GDM1 (cell line): ENCODE measurements at places on chromosomes 5 and 9.

DNA sequence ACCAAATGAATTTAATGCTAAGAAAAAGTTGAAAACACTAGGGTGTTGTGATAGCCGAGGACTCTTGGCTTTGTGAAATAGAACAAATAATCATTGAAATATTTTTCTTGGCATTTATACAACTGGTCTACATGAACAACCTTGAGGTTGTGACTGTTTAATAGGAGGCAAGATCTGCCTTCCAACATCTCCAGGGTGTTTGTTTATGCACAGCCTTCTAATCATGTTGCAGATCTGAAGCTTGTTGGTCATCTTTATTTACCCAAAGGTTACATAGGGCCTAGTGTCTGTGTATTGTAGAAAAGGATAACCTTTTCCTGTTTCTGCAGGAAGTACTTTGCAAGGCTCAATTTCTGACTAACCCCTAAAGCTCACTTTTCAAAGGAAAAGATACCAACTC is 65.2 kb upstream of the RANBP3L start:
- no peak for DNase-seq

DNA sequence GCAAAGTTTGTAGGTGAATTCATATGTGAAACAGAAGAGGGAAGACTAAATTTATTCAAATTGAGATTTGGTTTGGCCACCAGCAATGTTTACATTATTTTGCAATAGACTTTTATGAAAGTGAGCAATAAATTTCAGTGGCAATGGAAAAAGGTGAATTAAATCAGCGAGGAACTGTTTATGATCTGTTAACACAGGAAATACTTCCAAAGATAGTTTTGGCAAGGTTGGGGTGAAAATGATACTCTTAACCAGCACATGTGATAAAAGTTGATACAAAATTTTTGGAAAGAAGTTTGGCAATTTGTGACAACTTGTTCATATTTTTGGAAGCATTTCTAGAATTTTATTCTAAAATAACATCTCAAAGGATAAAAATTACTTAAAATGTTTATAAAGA is 119.8 kb downstream of the ARHGEF28 start:
- DNase-seq, result no peak

DNA sequence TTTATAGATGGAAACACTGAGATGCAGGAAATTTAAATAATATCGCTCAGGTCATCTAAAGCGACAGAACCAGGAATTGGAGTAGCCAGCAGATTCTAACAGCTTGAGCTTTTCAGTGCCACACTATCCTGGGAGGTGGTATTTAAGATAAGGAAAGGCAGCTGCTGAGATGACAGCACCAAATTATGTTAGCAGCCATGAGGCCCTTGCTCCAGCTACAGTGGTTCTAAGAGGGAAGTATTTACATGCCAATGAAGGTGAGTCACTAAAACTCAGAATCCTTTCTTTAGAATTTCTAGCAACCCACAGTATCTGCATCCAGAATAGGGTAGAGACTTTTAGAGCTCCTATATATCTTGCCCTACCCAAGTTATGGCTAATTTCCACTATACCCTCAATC is 127.0 kb upstream of the VLDLR start:
- no peak for DNase-seq

DNA sequence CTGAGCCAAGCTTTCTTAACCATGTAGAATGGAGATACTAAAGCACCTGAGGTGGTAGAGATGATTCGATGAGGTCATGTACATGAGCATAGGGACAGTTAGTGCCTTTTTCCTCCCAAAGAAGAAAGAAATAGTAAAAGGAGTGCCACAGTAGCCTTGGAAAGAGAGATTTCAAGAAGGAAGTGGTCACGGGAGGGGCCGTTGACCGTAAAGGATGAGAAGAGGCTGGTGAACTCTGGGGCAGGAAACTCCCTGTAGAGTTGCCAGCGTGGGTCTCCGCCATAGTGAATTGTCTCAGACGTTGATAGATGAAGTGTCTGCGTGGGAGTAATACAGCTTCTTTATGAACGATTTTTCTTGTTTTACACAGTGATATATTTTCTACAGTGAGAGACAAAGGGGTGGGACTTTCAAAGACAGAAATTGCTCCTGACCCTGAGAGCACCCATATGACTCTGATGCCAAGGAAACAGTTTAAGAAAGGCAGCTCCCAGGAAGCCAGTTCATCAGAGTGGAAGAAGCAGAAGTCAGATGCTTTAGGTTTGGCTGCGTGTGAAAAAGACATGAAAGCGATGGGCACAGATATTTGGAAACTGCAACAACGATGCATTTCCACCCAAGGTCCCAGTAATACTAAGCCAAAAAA is 41.3 kb downstream of the UGCG start:
- no peak for DNase-seq

DNA sequence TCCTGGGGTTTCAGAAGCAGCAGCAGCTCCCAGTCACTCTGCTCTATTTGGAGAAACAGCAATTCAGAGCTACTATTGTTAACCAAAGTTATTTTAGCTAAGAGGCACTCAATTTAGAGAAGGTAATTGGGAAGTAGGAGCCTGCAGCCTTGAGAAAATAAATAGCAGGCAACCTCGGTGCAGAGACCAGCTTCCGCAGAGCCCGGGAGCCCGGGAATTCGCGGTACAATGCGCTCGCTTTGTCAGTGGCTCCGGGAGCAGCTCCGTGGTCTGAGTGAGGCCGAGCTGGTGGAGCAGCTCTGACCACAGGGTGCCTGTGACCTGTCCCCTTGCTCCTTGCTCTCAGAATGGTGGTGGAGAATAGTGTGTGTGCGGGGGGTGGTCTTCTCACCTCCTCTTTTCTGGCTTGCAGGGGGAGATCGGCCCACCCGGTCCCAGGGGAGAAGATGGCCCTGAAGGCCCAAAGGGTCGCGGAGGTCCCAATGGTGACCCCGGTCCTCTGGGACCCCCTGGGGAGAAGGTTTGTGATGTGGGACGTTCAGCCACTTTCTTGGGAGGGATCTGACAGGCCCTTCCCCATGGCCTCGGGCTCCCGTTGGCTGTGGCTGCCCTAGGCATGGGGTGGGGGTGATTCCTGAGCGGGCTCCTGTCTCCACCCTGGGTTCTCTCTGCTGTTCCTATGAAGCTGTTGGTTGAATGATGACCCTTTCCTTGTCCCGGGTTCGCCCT is 95.9 kb upstream of the FCN2 start:
- no peak for DNase-seq

- DNase-seq, result no peak
These were observed 22.9 kb upstream of the MSH3 start for GRCh38 chr5:80631278-80632259.

GRCh38 chr5:55568654-55569512 is 34.1 kb upstream of the PLPP1 start:
- no peak for DNase-seq

GRCh38 chr9:93365427-93366118 is 85.9 kb upstream of the FAM120A start:
- DNase-seq, result no peak

DNA sequence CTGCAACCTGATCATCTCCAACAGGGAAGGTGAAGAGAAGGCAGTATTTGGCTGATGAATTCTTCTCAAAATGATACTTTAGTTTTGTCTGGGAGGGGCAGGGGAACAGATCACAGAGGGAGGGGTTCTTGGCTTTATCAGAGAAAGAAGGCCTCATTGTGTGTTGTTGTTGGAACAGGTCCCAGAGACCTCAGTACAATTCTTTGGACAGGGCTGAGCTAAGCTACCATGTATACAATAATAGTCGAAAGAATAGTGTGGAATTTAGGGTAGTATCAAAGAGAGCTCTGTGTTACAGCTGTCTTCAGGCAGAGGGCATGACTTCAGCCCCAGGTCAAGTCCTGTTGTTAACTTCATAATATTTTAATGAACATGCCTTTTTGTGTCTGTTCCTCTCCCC is 39.9 kb downstream of the ARHGAP26 start:
- DNase-seq, result no peak

DNA sequence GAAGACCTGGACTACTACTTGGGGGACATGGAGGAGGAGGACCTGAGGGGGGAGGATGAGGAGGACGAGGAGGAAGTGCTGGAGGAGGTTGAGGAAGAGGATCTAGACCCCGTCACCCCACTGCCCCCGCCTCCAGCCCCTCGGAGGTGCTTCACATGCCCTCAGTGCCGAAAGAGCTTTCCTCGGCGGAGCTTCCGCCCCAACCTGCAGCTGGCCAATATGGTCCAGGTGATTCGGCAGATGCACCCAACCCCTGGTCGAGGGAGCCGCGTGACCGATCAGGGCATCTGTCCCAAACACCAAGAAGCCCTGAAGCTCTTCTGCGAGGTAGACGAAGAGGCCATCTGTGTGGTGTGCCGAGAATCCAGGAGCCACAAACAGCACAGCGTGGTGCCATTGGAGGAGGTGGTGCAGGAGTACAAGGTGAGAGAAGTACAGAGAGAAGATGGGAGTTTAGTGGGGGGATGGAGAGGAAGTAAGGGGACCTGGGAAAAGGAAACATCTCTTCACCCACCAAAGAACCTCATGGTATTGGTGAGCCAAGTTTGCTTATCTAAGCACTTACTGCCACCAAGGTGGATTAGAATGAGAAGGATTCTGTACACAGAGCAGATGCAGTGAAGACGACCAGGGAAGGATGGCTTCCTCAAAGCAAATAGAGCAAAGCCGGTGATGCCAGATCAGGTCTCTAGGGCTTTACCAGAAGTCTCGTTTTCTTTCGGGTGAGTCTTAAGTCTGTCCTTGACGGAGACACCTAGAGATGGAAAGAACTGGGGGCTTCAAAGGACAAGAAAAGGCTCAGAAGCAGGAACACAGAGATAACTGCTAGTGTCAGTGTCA is 1.5 kb downstream of the TRIM41 start:
- DNase-seq, result no peak

GRCh38 chr5:71767661-71768060 is 48.6 kb downstream of the CARTPT start:
- DNase-seq, result no peak

DNA sequence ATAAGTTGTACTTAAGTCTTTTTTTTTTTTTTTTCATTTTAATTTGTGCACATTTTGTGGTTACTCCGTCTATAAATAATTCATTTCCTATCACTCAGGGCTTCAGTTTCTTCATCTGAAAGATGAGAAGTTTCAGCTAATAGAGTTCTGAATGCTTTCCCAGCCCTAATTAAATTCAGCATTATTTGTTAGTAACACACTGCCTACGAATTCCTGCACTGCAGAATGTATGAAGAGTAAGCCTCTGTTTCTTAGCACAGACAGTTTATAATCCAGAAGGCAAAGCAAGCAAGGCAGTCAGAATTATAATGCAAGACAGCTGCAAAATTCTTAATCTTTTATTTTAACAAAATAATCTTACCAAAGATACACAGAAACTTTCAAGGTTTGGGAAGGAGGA is 138.0 kb upstream of the GHR start:
- no peak for DNase-seq

- no peak for DNase-seq
These were observed 220.0 kb downstream of the GABBR2 start for GRCh38 chr9:98488571-98489312.

- DNase-seq, result no peak
These were observed 28.8 kb downstream of the SPOCK1 start for GRCh38 chr5:137470111-137470920.

DNA sequence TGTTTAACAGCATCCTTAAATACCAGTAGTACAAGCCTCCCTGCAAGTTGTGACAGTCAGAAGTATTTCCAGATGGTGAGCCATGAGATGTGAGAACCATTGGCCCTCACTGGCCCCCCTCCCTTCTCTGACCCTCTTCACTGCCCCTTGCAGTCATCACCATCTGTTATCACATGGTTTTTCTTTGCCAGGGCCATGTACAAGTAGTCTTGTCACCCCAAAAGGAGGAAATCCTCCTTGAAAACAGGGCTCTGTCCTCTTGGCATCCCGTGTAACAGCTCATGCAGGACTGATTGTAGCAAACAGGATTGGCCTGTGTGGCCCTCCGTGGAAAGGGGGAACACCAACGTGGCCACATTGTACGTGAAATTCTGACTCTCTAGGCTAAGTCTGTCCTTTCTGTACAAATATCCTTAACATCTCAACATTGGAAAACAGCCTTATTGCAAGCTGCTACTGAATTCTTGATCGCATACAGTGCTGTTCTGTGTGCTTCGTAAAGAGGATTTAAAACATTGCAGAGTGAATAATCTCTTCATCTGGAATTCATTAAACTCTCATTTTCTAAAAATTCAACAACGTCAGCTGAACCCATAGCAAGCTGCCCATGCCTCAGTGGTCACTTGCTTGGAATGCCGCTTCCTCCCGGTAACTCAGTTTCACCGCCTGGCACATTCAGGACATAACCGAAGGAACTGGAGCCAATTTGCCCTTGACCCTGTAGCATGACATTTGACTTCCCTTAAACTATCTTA is 171.7 kb downstream of the ATPSCKMT start:
- no peak for DNase-seq

- no peak for DNase-seq
These were observed 18.5 kb upstream of the TCERG1 start for GRCh38 chr5:146428658-146429057.

GRCh38 chr5:146633323-146633764 is 117.4 kb upstream of the GPR151 start:
- no peak for DNase-seq

GRCh38 chr5:117201001-117201400 is 626.4 kb upstream of the SEMA6A start:
- DNase-seq, result no peak

DNA sequence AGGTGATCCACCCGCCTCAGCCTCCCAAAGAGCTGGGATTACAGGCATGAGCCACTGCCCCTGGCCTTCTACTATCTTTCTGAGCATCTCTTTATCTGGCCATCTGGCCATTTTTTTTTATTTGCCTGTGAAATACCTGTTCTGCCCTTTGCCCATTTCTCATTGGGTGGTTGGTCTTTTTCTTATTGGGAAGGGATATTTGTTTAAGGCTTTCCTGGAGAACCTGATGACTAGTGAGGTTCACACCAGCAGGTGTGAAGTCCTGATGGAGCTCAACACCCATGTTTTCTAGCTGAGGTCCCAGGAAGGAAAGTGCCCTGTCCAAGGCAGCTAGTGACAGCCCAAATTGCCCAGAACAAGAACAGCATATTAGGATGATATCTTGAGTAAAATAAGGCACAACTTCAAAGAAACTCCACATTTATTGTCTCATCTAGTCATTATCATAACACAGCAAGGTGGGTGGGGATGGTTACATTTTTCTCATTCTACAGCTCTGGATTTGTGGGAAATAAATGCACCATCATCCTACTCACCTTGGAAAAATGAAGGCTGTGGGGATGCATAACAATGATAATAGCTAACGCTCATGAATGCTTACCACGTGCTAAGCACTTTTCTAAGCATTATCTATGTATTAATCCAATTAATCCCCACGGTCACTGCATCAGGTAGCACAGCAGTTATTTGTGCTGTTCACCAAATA is 20.3 kb downstream of the SLC36A3 start:
- no peak for DNase-seq
